Aorta (tissue), 5 donors: ENCODE measurements at places on chromosomes 4 and X. TPM values are rescaled to one million over a fixed set of nuclear protein-coding genes. Genes with fewer than 3 reads are reported as not detected.

GRCh38 chr4:165288226-165288625 is 39.2 kb upstream of the MSMO1 start:
- no peaks in the 10 kb centered on the region for H3K27me3 ChIP-seq
- DNase-seq, result no peak
- H3K27ac ChIP-seq, result no peak overlapping the region
- no peaks in the 10 kb centered on the region for H3K36me3 ChIP-seq

- no peaks in the 10 kb centered on the region for H3K4me1 ChIP-seq
- H3K27ac ChIP-seq, result no peak overlapping the region
- DNase-seq, result no peak
- H3K36me3 ChIP-seq, result no peaks in the 10 kb centered on the region
- H3K4me3 ChIP-seq, result no peak overlapping the region
Observed at GRCh38 chrX:72201836-72202536, 20.4 kb downstream of the PIN4 start.

GRCh38 chr4:118957722-118958445 is 69.2 kb downstream of the SYNPO2 start:
- DNase-seq, result no peak
- H3K36me3 ChIP-seq, result peaks cover 2% of the 10 kb centered on the region
- no peak overlapping the region for H3K4me3 ChIP-seq
- H3K4me1 ChIP-seq, result peaks cover 6% of the 10 kb centered on the region
- H3K27me3 ChIP-seq, result no peaks in the 10 kb centered on the region
- H3K27ac ChIP-seq, result peak overlapping the region; percentile 73

GRCh38 chr4:139557556-139558110 is 1.6 kb upstream of the SETD7 start:
- peaks cover 2% of the 10 kb centered on the region for H3K4me1 ChIP-seq
- no peak overlapping the region for H3K27ac ChIP-seq
- no peak for DNase-seq
- no peaks in the 10 kb centered on the region for H3K36me3 ChIP-seq

GRCh38 chr4:25809996-25810395 is 52.8 kb downstream of the SEL1L3 start:
- no peaks in the 10 kb centered on the region for H3K36me3 ChIP-seq
- H3K27me3 ChIP-seq, result no peaks in the 10 kb centered on the region
- H3K27ac ChIP-seq, result no peak overlapping the region
- no peak for DNase-seq

FGFR3 gene
- total RNA-seq, result 1.2 TPM

MAGEA9B gene
- not detected for total RNA-seq

DNA sequence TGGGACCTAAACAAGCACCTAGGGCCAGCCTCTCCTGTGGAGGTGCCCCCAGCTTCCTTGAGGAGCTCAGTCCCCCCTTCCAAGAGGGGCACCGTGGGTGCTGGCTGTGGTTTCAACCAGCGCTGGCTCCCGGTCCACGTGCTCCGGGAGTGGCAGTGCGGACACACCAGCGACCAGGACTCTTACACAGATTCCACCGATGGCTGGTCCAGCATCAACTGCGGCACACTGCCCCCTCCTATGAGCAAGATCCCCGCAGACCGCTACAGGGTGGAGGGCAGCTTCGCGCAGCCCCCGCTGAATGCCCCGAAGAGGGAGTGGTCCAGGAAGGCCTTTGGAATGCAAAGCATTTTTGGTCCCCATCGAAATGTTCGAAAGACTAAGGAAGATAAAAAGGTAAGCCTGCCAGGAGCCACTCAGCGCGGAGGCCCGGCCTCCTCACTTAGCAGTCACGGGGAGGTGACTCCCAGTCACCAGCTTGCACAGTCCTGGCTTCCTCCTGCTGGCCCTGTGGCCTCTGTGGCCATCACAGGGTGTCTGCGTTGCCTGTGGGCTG is 24.9 kb downstream of the RGS12 start:
- H3K4me1 ChIP-seq, result no peaks in the 10 kb centered on the region
- H3K4me3 ChIP-seq, result no peak overlapping the region
- H3K36me3 ChIP-seq, result no peaks in the 10 kb centered on the region
- peak; percentile 30 for DNase-seq

DNA sequence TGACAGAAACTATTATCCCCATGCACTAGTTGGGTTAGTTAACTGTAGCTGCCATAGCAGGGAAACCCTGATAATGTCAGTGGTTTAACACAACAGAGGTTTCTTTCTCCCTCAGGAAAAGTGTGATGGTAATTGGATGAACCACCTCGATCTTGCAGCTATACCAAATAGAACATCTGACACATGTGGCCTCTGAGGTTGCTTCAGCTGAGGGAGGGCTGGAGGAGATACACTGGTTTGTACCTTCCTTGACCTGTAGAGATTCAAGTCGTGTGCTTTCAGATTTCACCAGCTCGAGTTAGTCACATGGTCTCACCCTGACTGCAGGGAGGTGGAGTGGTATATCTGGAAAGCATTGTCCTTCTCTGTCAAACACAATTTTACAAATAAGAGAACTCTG is 147.2 kb upstream of the SFRP2 start:
- H3K27ac ChIP-seq, result no peak overlapping the region
- H3K27me3 ChIP-seq, result no peaks in the 10 kb centered on the region
- no peak for DNase-seq
- H3K4me3 ChIP-seq, result no peak overlapping the region
- H3K4me1 ChIP-seq, result no peaks in the 10 kb centered on the region
- no peaks in the 10 kb centered on the region for H3K36me3 ChIP-seq

MAGEA11 gene
- total RNA-seq, result not detected

DNA sequence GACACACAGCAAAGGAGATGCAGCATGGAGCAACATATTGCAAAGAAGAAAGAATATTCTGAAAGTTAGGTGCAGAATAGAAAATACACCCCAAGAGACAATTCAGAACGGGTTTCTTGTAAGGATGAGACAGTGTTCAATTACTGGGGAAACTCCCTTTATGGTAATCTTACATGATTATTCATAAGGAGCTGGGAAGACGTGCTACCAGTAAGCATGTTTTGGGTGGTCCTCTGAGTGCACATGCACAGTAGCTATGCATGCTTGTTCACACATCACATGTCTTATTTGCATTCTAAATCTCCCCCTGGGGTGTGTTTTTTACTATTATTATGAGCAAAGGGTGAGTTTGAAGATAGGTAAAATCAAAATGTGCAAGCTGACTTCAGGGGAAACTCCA is 1448.8 kb downstream of the TECRL start:
- no peak for DNase-seq
- no peaks in the 10 kb centered on the region for H3K36me3 ChIP-seq
- H3K27me3 ChIP-seq, result no peaks in the 10 kb centered on the region
- no peak overlapping the region for H3K27ac ChIP-seq
- no peaks in the 10 kb centered on the region for H3K4me1 ChIP-seq

DNA sequence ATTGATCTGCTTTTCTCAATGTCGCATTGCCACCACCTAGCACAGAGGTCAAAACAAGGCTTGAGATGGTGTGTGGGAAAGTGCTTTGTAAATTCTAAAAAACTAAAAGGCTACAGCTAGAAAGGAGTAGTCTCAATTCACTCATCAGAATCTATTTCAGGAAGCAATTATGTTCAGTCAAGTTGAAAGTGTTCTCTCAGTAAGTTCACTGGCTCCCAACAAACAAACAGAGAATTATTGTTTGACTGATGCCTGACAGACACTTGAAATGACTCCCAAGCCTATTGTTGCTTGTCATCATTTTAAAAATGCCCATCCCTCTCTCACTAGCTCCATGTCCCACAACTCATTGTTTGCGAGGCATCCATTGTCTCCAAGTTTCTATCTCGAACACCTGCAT is 419.6 kb upstream of the CPEB2 start:
- no peak overlapping the region for H3K27ac ChIP-seq
- H3K27me3 ChIP-seq, result no peaks in the 10 kb centered on the region
- H3K4me3 ChIP-seq, result no peak overlapping the region
- DNase-seq, result no peak
- H3K36me3 ChIP-seq, result no peaks in the 10 kb centered on the region

MAGEA6 gene
- not detected for total RNA-seq
